ENCODE measurements at places on chromosomes 11 and 22. TPM values are rescaled to one million over a fixed set of nuclear protein-coding genes. Genes with fewer than 3 reads are reported as not detected.
A peak's percentile ranks its signal among the peaks of the same experiment; 100 is the strongest.

GRCh38 chr11:131766637-131767036 is 396.2 kb downstream of the NTM start:
- DNase-seq, result no peak

GRCh38 chr11:18140145-18140544 is 7.8 kb downstream of the MRGPRX3 start:
- DNase-seq, result no peak

DNA sequence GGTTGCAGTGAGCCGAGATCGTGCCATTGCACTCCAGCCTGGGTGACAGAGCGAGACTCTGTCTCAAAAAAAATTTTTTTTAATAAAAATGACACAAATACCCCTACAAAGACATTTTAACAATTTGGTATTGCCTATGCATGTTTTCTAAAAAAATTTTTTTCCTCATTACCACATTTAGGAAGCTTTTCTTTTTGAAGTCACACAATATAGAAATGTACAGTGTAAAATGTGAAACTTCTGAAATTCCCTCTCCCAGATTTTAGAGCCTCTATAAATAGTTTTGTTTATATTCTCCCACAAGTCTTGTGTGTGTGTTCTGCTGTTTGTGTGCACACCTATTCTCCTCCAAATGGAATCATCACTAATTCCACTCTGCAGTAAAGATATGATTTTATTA is 7.6 kb downstream of the ST14 start:
- DNase-seq, result no peak

DNA sequence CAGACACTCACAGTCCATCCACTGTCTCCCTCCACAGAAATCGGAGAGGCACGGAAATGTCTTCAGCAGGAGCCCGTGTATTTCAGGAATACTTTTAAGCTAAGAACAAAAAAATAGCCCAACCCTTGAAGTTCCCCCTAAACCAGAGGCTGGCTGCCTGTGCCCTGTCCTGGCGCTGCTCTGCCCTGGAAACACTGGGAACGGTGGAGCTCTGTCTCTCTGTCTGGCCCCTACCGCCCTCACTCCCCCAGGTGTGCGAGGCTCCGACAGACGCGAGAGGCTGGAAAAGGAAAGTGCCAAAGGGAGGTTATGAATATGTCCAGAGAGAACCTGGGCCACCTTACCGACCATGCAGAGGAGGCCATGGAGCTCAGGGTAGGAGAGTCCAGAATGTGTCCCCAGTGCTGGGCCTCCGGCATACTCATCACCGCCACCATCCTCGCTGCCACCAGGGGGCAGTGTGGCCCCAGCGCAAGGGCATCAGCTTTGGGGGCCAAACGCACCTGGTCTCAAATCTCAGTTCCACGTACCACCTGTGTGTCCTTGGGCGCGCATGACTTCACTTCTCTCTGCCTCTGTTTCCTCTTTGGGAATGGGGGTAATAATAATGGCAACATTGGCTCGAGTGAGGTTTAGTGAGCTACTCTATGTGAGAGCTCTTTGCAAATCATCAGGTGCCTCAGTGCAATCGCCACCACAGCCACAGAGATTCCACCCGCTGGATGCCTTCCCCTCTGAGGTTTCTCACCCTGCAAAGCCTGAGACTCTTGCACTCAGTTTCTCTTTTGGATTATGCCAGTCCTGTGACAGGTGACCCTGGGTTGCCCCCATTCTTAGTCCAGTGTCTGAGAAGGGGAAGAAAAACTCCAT is 10.4 kb upstream of the SLCO2B1 start:
- DNase-seq, result no peak

- no peak for DNase-seq
These were observed 40.8 kb downstream of the BID start for GRCh38 chr22:17733466-17733865.

Gene NXPE4
- not detected for total RNA-seq

- no peak for DNase-seq
These were observed 25.2 kb downstream of the FLRT1 start for GRCh38 chr11:64060861-64061444.

DNA sequence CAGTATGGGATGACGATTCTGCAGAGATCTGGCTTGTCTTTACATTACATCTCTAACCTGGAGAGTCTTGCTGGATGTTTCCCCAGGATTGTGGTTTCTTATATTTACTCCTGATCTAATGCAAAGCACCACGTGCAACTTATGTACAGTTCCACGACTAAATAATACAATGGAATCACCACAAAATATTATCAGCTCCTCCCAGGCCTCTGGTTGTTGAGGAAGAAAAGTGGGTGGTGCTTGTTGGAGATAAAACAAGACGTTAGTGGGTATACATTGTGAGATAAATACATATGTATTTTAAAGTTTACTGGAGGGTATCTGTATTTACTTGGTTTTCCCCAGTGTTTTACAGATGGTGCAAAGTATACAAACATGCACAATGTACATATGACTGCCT is 569.7 kb downstream of the NTM start:
- DNase-seq, result no peak

DNA sequence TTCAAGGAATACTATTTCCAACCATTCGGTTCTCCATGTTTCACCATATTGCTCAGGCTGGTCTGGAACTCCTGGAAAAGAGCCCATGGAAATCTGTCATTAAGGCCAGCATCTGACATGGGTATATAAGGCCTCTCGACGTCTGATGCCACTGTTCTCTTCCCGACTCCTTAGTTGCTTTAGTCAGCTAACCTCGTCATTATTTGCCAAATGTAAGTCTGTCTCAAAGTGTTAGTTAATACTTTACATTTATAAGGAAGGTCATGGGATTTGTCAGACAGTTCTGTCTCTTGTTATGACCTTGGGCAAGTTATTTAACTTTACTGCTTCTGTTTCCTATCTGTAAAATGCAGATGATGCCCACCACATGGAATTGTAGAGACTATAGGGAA is 1.6 kb downstream of the MRPL48 start:
- no peak for DNase-seq

Gene BATF2
- total RNA-seq, result 4.5 TPM

DNA sequence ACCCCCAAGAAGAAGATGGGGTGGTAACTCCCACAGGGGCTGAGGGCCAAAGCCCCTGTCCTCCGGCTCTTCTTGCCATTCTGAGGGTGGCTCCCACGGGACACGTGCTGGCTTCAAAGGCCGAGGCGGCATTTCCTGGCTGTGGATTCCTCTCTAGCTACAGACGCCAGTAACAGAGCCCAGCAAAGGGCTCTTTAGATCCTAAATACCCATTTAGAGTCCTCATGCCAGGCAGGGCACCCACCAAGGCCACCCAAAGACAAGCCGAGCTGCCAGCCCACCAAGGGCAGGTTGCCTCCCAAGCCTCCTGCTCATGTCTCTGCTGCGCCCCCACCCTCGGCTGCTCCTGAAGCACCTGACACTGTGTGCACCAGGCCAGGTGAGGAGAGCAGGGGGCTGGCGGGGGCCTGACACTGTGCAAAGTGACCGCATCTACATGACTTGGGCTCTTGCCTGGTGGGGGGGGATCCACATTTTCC is 5.7 kb downstream of the LRFN4 start:
- no peak for DNase-seq

GRCh38 chr11:27467181-27467913 is 5.2 kb downstream of the LGR4 start:
- no peak for DNase-seq

Gene TRAPPC4
- 88.3 TPM for total RNA-seq

Gene HEPACAM
- total RNA-seq, result 0.19 TPM

- DNase-seq, result no peak
These were observed 5.4 kb downstream of the LMO1 start for GRCh38 chr11:8258289-8258688.

DNA sequence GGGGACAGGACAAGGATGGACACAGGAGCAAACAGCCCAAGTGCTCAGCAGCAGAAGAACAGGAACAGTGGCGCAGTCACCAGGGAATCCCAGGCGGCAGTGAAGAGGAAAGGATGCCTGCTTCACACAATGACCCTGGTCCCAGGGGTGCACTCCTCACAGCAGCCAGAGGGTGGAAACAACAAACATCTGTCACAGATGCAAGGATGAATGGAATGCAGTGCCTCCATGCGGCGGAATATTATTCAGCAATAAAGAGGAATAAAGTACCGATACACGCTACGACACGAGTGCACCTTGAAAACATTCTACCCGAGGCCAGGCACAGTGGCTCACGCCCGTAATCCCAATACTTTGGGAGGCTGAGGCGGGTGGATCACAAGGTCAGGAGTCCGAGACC is 12.7 kb downstream of the CSNK1E start:
- DNase-seq, result no peak

Gene VWCE
- total RNA-seq, result 17.7 TPM

DNA sequence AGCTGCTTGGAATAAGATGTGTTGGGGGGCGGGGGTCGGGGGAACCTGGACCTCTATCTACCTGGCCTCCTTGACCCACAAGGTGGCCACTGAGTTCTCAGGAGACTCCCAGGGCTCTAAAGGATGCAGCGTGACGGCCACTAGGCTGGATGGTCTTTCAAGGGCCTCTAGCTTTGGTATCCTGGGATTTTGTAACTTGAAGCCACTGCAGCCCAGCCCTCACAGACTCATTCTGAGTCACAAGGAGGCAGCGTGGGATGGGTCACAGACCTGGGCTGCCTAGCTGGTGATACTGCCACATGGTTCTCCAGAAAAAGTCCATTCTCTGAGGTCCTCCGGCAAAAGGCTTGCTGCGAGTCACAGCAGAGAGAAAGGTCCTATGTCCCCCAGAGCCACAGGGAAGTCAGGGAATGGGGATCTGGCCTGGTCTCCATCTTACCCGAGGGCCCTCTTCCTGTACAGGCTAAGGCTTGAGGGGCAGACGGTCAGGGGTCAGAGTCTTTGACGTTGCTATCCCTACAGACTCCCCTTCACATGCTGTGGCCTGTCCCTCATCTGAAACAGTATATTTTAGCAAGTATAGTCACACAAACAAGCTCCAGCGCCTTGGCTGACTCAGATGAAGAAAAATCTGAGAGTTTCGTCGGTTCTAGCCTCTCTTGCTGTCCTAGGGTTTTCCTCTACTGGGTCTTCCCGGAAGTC is 52.4 kb downstream of the KCNC1 start:
- peak; percentile 87 for DNase-seq

GRCh38 chr11:129249351-129249750 is 57.2 kb upstream of the ARHGAP32 start:
- peak; percentile 96 for DNase-seq

- DNase-seq, result no peak
These were observed 143.6 kb upstream of the TRPC6 start for GRCh38 chr11:101727451-101727850.

DNA sequence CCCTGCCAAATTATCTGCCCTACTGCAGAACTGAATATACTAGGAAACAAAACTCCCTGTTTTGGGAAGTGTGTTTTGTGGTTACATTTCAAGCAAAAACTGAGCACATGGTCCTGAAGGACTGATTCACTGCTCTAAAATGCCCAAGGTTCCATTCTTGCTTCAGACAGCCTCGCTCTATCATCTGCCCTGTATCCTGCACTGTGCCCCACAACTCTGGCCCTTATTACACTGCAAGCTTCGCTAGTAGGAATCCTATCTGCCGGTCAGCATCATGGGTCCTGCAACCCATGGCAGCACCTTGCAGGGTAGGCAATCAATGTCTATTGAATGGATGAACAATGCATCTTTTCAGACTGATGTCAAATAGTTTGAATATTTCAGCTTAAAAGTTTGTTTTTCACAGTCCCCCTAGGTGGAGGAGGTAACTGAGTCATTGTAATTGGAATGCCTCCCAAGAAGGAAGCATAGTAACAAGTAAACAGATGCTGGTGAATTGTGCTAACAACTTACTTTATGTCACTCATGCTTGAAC is 21.3 kb downstream of the LAYN start:
- peak; percentile 86 for DNase-seq

- DNase-seq, result no peak
These were observed 31.3 kb downstream of the AMBRA1 start for GRCh38 chr11:46562527-46562926.

- DNase-seq, result no peak
These were observed 4.6 kb upstream of the KCNJ5 start for GRCh38 chr11:128886406-128887124.

Gene TBCEL
- total RNA-seq, result 30.1 TPM

DNA sequence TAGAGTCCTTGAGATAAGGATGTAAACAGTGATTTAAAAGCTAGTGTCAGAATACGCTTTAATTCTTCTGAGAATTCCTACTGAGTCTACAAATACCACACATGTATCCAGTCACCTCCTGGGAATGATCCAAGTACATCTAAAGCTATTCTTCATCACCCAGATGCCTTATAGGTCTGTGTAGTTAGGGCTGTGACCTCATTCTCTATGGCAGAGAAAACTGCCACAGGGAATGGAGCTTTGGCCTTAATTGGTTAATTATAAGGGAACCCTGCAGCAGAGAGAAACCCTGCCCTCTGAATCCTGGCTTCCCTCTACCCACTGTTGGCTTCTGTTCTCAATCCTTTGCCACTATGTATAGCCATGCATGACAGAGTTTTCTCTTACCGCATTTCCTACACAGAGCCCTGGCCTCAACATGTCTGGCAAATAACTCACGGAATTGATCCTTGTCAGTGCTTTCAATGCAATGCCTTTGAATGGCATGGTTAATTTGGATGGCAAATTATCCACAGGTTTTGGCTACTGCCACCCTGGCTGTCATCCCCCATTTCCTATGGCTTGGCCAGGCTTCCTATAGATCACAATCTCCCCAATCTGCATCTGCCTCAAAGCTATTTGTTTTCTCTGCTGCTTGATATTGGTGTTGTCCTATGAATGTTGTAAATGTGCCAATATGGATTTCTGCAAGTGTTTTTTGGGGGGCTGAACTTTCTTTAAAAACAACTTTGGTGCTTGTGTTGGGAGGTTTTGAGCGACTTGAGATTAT is 2.9 kb downstream of the DIXDC1 start:
- peak; percentile 95 for DNase-seq

Gene OOSP4A
- total RNA-seq, result not detected

- DNase-seq, result peak; percentile 42
These were observed 37.8 kb downstream of the ARRB1 start for GRCh38 chr11:75313513-75314272.

- peak; percentile 49 for DNase-seq
These were observed 11.7 kb upstream of the PATL1 start for GRCh38 chr11:59680287-59681154.

DNA sequence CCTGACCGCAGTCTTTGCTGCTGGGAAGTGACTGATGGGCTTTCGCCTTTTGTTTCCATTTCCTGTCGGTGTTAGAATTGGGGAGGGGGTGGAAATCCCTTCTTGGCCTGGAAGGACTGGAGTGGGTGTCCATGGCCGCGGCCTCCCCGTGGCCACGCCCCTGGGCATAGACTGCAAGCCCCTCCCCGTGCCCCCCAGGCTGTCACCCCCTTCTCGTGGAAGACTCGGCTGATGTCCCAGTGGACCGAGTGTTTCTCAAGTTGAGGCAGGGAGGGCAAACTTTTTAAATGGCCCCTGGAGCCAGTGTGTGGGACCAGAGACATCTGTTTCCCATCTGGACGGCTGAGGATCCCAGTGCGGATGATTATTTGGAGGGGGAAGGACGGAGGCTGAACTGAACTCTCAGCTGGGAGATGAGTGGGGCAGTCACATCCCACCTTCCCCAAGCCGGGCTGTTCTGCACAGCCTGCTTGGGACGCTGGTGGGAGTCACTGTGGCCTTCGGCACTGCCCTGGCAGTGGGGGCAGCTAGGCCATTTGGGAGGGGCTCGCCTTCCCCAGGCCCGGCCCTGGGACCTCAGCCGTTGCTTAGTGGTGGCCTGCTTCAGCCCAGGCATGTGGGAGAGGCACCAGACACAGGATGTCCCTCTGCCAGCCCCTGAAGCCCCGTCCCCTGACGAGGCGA is 1.6 kb downstream of the CD81 start:
- DNase-seq, result peak; percentile 32

Gene TEX12
- not detected for total RNA-seq

- DNase-seq, result no peak
These were observed 12.1 kb downstream of the OAF start for GRCh38 chr11:120222916-120223315.

Gene MCM5
- total RNA-seq, result 12.6 TPM

- no peak for DNase-seq
These were observed 39.3 kb upstream of the COMT start for GRCh38 chr22:19902245-19902715.

Gene BAIAP2L2
- 0.54 TPM for total RNA-seq

Data from astrocyte (in vitro differentiated cells and primary cell).